ENCODE measurements at places on chromosomes 7 and 10.

DNA sequence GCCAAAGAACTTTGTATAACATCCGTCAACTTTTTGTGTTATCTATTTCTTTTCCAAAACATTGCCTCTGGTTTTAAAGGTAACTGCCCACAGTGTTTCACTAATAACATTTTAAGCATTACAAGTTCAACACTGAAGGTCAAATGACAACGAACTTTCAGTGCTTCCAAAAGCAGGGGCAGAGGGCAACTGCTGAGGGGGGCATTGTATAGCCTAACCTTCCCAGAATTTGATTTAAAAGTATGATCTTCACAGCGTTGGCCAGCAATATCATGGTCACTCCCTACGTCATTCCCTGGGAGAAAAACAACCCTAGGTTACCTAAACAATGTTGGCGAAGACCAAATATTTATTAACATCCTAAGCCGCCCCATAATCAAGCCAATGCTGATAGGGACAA, 2.5 kb upstream of the GOT1 start:
- DNase-seq = no peak

DNA sequence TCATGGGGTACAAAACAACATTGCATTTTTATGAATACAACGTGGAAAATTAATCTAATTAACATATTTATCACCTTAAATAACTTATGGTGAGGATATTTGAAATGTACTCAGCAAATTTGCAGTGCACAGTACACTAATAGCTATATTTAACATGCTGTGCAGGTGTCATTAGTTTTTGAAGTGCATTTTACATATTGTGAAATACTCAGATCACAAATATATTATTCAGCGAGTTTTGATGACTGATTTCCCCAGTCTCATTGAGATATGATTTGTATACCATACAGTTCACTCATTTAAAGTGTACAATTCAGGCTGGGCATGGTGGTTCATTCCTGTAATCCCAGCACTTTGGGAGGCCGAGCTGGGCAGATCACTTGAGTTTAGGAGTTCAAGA, 59.5 kb downstream of the TET1 start:
- DNase-seq = no peak

- no peak for DNase-seq
Observed at GRCh38 chr7:138974675-138975292, 6.4 kb downstream of the KIAA1549 start.

DNA sequence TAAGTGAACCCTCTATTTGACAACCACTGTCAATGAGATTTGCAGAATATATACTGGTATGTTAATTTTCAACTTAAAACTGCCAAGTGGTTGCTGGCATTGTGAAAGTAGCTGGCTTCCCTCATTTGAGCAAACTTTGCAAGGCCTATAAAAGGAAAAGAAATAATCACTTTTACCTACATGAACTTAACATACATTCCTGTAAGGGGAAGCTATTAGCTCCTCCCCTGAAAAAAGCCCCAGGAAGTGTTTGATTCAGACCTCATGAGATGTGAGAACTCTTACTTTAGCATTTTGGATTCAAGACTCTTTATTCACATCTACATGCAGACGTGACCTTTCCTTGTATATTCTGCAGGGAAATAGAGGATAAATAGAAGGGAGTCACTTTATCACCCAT, 175.6 kb downstream of the OTUD1 start:
- peak; percentile 29 for DNase-seq

- DNase-seq = no peak
Observed at GRCh38 chr7:54827734-54828133, 68.7 kb upstream of the SEC61G start.

DNA sequence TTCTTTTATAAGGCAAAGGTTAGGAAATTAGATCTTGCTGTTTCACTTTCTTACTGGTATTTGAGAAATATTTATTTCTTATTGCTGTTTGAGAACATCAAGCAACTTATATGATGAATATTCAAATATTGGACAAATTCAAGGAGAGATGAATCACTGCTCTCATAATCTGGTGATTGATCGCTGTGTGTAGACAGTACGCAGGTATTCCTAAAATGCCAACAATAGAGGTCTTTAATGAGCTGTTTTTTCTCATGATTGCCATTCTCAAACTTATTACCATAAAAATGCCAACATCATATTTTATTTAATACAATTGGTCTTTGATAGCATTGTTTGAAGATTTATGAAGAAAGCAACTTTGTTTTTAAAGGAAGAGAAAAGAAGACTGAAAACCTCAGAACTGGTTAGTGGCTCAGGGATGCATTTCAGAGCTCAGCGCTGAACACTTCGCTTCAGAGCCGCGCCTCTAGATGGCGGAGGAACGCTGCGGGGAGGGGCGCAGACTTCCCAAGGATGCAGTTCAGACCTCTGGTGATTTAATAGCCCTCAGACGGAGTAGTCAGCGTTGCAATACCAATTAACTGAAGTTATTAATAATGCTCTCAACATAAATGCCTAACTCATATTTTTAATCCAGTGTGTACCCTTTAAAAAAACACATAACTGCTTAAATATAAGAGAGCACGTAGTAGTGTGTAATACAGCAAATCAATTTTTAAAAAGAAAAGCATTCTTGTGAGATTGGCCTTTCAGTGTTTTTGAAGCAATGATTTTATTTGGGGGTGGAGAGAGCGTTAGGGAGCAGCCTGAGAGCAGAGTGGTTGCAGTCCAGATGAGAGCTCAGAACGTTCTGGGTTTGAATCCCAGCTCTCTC, 38.5 kb upstream of the STEAP4 start:
- no peak for DNase-seq

GRCh38 chr10:12180221-12180974, 15.3 kb downstream of the NUDT5 start:
- no peak for DNase-seq

DNA sequence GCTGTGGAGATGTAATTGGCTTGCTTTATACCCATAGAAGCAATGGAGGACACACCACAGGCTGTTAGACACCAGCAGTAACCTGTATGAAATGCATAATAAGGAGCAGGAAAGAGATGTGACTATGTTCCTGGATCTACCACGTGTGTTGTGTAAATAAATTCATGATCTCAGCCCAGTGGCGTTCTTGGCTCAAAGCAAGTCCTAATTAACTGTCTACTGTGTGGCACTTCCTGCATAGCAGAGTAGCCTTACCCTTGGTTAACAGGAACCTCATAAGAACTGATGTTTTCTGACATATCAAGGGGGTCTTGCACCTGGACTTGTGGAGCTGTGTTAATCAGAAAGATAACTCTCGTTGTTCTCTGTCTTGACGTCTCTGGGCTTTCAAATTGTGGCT, 25.7 kb upstream of the FAM180A start:
- DNase-seq = no peak

- no peak for DNase-seq
Observed at GRCh38 chr10:97922022-97922758, 72.5 kb downstream of the GOLGA7B start.

- DNase-seq = peak; percentile 76
Observed at GRCh38 chr7:144656965-144657517, 178.8 kb downstream of the TPK1 start.

DNA sequence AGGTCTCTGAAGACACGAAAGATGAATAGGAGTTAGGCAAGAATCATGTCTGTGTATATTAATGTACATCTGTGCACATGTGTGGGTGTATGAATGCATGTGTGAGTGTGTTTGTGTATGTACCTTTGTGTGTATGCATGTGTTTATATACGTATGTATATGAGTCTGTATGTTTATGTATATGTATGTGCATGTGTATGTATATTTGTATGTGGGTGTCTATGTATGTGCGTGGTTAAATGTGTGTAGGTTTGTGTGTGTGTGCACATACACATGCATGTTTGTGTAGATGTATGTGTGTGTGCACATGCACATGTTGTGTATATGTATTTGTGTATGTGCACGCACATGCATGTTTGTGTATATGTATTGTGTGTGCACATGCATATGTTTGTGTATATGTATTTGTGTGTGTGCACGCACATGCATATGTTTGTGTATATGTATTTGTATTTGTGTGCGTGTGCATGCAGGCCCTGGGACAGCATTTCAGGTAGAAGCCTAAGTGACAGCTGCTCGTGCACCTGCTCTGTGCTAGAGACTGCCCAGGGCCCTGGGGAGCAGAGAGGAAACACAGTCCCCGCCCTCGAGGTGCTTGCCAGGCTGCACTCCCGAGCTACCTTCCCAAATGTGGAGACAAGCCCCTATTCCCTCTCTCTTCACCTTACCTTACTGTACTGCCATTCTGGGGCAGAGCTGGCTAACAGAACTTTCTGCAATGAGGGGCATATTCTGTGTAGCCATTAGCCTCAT, 12.1 kb downstream of the PNLIPRP1 start:
- no peak for DNase-seq

GRCh38 chr7:110675383-110676103, 415.4 kb upstream of the LRRN3 start:
- DNase-seq = no peak

DNA sequence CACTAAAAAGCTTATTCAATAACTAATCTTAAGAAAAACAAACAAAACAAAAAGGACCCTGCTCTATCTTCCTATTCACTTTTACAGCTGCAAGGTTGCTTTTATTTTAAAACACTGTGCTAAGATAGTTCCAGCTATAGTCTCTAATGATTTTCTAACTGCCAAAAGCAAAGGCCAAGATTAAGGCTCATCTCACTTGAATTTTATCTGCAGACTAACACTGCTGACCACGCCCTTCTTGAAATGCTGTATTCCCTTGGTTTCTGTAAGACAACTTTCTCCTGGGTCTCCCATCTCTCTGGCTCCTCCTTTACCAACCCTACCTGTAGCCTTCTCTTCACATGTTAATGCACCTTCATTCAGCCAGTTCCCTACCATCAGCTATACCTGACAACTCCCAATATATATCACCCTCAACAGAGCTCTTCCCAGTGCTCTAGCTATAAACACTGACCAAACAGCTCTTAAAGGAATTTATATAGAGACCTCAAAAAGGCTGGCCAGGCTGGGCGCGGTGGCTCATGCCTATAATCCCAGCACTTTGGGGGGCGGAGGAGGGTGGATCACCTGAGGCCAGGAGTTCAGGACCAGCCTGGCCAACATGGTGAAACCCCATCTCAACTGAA, 11.7 kb downstream of the SRPK2 start:
- no peak for DNase-seq

DNA sequence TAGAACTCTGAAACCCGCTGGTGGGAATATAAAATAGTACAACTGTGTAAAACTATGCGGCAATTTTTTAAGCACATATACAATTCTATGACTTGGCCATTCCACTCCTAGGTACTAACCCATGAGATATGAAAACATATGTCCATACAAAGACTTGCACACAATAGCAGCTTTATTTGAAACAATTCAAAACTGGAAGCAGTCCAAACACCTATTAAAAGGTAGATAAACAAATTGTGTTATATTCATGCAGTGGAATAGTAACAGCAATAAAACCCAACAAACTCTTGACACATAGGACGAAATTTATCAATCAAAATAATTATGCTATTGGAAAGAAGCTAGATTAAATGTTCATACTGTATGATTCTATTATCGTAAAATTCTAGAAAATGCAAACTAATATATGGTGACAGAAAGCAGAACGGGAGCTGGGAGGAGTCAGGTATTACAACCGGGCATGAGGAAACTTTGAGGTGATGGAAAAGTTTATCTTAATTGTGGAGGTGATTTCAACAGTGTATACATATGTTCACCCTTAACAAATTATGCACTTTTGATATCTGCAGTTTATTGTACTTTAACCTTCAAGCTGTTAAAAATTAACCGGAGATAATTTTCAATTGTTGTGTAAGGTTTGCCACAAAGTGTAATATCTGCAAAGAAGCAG, 803 bp upstream of the STK31 start:
- DNase-seq = no peak

DNA sequence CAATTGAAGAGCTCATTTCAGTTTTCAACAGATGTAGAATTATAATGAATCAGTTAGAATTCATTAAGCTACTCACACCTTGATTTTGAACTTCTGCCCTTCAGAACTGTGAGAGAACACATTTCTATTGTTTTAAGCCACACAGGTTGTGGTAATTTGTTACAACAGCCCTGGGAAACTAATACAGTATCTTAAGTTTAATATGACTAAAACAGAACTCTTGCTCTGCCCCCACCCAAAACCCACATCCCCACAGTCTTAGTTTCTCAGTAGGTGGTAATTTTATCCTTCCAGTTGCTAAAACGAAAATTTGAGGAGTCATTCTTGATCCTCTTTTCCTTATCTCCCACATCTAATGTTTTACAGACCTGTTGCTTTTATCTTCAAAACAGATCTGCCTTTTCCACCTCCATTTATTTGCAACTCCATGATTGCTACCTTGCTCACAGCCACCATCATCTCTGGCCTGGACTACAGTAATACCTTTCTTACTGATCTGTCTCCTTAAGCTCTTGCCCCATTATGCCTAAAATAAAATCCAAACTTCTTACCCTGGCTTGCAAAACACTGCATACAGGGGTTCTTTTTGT, 72.8 kb upstream of the NXPH1 start:
- DNase-seq = no peak

DNA sequence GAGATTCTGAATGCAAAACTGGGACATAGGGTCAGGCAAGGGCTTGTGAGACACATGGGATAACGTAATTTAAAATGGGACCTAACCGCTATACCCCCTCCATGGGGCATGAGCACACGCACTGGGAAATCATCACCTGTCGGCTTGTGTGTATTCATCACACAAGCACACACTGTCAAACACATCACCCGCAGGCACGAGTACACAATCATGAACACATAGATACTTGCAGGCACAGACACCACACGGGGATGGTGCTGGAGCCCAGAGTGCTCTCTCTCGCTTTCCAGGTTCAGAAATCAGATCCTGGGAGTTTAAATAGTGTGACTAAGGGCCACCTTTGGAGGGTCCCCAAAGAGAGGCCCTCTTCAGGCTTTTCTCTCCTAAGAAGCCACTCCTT, 19.6 kb upstream of the TLX1 start:
- DNase-seq = no peak

GRCh38 chr10:74930965-74931364, 104.6 kb downstream of the KAT6B start:
- DNase-seq = no peak

- DNase-seq = no peak
Observed at GRCh38 chr10:90999512-91000172, 78.8 kb upstream of the ANKRD1 start.

GRCh38 chr7:21656081-21656480, 113.2 kb downstream of the DNAH11 start:
- no peak for DNase-seq

- no peak for DNase-seq
Observed at GRCh38 chr10:58608826-58609531, 96.3 kb downstream of the BICC1 start.

- no peak for DNase-seq
Observed at GRCh38 chr10:95756041-95756761, at the start of gene ENTPD1. ENTPD1 (plus strand) TSS chr10:95756163; CDS start chr10:95756240, 77 bp downstream.

- DNase-seq = no peak
Observed at GRCh38 chr10:11639849-11640764, 28.7 kb upstream of the USP6NL start.

DNA sequence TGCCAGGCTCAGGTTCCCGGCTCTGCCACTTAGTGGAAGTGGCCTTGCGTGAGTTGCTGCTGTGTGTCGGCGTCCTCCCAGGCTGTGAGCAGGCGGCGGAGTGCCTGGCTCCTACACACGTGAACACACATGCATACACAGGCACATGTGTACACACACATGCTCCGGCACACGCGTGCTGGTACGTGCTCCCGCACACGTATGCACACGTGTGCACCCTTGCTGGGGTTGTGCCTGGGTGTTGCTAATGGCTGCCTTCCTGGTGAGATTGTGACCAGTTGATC, 107.6 kb downstream of the INPP5A start:
- DNase-seq = no peak

- no peak for DNase-seq
Observed at GRCh38 chr7:101119876-101120275, 7.0 kb upstream of the SERPINE1 start.

Data from MM.1S (cell line).